IPS DF 19.7 (cell line): ENCODE measurements at places on chromosomes 5 and 9.

DNA sequence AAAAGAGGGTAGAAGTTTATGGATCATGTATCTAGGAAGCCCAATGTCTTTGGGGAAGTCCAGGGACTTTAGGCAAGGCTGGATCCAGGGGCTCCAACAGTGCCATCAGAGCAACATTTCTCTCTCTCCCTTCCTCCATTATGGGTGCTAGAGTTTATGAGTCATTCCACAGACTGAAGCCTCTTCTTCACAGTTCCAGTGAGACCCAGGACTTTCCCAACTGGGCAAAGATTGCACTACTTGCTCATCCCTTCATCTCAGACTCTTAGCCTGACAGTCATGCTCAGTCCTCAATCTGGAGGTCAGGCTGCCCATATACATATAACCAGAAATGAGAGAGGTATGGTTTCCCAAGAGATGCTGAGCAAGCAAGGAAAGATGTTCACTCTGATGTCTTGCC, 110.7 kb downstream of the FEM1C start:
- DNase-seq: no peak

GRCh38 chr5:53543401-53543800, 17.0 kb upstream of the NDUFS4 start:
- DNase-seq: no peak

- DNase-seq: no peak
These were observed 25.0 kb upstream of the PALM2AKAP2 start for GRCh38 chr9:109755040-109755439.

GRCh38 chr5:15008476-15008875, 136.9 kb upstream of the ANKH start:
- no peak for DNase-seq

GRCh38 chr5:105840800-105841199, 1829.9 kb downstream of the EFNA5 start:
- no peak for DNase-seq

GRCh38 chr5:101721543-101721942, 574.5 kb downstream of the SLCO4C1 start:
- DNase-seq: no peak

- peak; percentile 17 for DNase-seq
These were observed 14.2 kb upstream of the AGGF1 start for GRCh38 chr5:77015938-77016569.

- DNase-seq: no peak
These were observed 1641.5 kb upstream of the C9orf72 start for GRCh38 chr9:29214690-29215253.

DNA sequence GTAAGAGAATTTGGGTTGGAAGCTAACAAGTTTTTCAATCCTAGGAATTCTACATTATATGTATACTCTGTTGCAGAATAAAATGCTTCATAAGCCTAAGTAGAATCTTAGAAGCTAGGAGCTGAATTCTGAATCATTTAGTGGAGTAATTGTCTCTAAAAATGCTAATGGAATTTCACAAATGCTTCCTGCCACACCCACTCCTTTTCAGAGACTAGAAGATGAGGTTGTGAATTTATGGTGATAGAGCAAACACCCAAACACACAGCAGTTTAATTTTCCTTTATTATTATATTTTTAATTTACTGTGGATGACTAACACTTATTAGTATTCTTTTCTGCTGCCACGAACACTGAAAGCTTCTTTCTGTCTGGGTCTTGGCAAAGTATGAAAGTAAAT, 208.0 kb upstream of the PDE4D start:
- no peak for DNase-seq

GRCh38 chr9:38685535-38685934, 34.4 kb downstream of the FAM240B start:
- no peak for DNase-seq

GRCh38 chr5:80592761-80593160, 22.7 kb upstream of the ANKRD34B start:
- DNase-seq: no peak

DNA sequence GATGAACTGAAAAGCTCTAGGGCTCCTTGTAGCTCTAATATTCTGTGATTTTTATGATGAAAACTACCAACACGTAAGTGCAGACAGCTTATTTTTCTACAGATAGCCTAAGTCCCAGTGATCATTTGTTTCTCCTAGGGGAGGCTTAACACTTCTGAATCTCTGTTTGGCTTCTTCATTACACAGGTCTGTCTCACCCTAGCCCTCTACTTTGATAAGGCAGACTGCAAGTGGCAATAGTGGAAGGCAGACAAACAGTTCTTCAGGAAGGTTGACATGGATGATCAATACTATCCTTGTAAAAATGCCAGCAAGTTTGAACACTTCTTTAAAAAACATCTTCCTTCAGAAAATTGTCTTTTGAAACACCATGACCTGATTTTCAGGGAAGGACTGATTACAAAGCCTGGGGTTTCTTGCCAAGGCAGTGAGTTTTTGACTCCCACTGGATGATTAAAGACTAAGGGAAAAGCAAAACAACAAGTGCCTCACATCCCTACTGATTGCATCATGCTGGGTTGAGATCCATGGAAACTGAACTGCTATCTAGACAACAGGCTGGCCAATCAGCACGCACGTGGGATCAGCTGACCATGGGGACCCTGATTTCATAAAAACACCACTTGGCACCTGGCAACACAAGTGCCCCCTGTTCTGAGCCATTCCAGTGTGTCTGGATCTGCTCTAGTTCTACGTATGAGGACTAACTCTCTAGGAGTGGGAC, 212.2 kb downstream of the SMARCA2 start:
- DNase-seq: no peak

DNA sequence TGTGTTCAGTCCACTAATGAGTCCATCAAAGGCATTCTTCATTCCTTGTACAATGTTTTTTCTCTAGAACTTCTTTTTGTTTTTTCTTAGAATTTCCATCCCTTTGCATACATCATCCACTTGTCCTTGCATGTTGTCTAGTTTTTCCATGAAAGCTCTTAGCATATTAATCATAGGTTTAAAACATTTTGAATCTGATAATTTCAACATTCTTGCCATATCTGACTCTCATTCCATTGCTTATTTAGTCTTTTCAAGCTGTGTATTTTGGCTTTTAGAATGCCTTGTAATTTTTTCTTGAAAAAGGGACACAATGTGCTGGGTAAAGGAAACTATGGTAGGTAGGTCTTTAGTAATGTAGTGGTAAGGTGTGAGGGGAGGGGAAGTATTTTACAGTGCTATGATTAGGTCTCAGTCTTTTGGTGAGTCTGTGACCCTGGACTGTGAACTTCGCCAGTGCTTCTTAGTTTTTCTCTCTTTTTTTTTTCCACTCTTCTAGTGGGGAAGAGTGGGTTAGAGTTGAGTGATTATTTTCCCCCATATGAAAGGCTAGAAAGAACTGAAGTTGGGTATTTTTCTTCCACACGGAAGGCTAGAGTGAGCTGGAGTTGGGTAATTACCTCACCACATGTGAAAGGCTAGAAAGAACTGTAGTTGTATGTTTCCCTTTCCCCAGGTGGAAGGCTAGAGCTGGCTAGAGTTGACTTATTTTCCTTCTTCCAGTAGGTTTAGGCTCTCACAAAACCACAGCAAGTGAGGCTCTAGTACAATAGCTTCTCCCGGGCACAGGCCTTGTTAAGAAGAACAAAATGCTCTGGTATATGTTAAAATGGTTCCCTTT, 172.1 kb downstream of the SNX18 start:
- DNase-seq: no peak

DNA sequence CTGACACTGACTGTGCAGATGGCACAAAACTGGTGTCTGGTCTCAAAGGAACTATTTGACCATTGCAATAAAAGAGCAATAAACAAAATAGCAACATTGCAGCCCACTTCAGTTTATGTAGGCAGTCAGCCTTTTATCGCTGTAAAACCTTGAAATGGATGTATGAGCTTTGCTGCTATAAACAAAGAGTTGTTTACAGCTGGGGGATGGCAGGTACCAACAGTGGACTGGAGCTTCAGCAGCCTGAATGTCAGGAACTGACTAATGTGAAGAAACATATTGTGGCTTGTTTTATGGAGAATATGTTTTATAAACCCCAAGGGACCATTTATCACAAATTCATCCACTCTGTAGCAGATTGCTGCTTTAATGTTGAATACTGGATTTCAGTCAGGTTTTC, 78.0 kb downstream of the PTPRD start:
- no peak for DNase-seq
